ENCODE measurements at places on chromosomes 1 and 21. TPM values are rescaled to one million over a fixed set of nuclear protein-coding genes. Genes with fewer than 3 reads are reported as not detected.

DNA sequence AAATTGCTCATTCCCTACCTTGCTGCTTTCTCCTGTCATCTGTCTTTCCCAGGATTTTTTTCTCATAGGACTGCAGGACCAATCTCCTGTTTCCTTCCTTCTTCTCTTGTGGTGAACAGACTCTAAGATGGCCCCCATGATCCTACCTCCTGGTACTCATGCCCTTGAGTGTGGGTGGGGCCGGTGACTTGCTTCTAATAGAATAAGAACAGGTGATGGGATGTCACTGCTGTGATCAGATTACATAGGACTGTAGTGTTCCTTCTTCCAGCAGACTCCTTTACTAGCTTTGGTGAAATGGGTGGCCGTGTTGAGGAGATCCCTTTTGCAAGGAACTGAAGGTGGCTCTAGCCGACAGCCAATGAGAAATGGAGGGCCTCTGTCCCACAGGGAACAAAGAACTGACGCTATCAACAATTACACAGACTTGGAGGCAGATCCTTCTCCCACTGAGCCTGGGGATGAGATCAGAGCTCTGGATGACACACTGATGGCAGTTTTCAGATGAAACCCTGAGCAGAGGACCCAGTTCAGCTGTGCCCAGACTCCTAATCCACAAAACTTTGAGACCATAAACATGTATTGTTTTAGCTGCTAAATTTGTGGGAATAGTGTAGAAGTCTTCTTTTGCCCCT lies 7.5 kb downstream of the GSTM3 start:
- no peak for DNase-seq

- no peak for DNase-seq
These were observed 34.4 kb downstream of the HHAT start for GRCh38 chr1:210363119-210363518.

- DNase-seq = no peak
These were observed 36.0 kb downstream of the UBE4B start for GRCh38 chr1:10068605-10069294.

DNA sequence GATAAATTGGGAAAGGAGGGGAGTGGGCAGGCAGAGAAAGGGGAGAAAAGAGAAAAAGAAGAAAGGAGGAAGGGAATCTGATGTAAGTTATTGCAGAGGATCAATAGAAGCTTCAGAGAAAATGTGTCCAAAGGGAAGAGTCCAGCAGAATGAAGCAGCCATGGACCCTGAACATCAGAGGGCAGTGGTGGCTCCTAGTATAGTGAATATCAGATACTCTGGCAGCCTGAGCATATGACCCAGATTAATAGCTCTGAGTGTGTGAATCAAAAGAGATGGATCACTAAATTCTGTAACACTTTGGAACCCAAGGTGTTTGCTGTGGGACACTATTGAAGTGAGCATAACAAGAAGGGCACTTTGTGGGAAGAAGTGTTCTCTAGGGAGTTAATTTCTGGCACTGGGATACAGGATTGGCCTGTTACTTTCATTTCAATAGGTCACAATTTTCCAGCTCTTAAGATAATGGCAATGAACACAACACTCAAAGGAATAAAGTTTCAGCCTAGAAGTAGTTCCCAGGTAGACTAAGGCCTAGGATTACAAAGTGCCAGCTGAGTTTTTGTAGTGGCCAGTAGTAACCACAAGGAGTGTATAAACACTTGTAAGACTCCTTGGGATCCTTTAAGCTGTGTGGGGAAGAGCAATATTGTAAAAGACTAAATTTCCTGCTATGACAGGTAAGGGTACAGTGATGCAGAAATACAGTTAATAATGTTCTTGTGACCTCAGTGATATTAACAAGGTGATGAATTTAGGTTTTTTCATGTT lies 164.5 kb upstream of the BEND5 start:
- DNase-seq = no peak

- no peak for DNase-seq
These were observed 12.4 kb downstream of the CFHR2 start for GRCh38 chr1:196955926-196956325.

- DNase-seq = no peak
These were observed 453.7 kb downstream of the TTLL7 start for GRCh38 chr1:83545066-83545862.

- DNase-seq = no peak
These were observed 23.7 kb downstream of the KCNC4 start for GRCh38 chr1:110233861-110234260.

DNA sequence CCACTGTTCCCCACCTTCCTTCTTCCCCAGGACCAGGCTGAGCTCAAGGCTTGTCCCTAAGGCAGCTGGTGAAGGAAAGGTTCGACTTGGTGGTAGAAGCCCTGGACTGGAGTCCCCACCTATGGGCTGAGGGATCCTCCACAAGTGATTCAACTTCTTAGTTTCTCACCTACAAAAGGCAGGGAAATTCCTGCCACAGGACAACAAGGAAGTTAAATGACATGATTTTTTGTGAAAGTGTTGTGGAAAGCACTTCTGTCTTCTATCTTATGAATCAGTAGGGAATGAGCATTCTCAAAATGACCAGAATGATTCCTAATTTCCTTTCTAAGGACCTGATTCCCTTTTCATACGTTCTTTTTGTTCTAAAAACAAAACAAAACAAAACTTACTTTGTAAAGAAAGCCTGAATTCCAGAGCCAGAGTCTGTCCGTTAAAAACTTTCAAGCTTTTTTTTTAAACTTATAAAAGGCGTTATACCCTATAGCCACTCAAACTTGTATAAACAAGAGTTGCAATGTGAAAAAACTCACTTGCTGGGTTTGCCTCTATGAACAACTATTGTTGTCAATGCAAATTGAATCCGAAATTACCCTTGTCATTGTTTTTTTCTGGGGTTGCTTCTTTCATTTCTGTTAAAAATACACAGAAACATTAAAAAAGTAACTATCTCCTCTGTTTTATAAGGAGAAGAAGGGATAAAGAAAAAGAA lies 12.2 kb downstream of the KCNJ15 start:
- no peak for DNase-seq

GRCh38 chr1:100344774-100345173 lies 7.5 kb upstream of the CDC14A start:
- no peak for DNase-seq

GRCh38 chr1:60425528-60425927 lies 352.0 kb upstream of the C1orf87 start:
- no peak for DNase-seq

GRCh38 chr1:155254714-155255242 lies 505 bp downstream of the ENTREP3 start:
- DNase-seq = no peak

- DNase-seq = no peak
These were observed 27.2 kb downstream of the CAPN2 start for GRCh38 chr1:223739366-223740037.

DNA sequence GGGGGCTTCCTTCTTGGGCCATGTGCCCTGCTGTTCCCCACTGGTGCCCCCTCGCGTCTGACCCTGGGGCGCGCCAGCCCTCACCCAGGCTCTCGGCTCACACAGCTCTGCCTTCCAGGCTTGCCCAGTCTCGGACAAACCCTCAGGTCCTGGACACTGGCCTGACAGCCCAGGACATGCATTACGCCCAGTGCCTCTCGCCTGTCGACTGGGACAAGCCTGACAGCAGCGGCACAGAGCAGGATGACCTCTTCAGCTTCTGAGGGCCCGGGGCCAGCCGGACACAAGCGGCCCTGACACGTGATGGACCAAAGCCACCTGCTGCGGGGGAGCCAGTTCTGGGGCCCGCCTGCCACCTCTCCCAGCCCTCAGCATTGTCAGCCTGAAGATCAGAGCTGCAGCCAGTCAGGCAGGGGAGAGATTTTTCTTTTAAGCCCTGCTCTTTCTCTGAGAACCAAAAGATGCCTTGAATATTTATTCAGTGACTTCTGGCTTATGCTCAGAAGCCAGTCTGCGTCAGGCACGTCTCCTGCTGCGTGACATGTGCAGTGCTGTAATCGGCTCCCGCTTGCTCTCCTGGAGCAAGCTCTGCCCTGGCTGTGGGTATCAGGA lies 23.4 kb downstream of the LDLRAP1 start:
- no peak for DNase-seq

DNA sequence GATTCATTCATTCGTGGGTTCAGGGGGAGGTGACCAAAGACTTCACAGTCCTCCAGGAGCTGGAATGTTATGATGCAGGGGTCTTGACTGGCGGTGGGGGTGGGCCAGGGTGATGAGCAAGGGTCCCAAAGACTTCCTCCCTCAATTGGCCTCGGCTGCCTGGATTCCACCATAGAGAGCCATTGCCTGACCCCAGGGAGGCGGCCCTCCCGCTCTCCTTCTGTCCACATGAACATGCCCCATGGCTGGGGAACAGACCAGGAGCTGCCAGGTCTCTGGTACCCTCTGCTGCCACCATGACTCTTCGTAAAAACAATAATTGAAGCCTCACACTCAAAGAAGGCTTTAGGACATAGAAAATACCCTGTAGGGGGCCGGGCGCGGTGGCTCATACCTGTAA lies 102.5 kb upstream of the CASZ1 start:
- DNase-seq = no peak

DNA sequence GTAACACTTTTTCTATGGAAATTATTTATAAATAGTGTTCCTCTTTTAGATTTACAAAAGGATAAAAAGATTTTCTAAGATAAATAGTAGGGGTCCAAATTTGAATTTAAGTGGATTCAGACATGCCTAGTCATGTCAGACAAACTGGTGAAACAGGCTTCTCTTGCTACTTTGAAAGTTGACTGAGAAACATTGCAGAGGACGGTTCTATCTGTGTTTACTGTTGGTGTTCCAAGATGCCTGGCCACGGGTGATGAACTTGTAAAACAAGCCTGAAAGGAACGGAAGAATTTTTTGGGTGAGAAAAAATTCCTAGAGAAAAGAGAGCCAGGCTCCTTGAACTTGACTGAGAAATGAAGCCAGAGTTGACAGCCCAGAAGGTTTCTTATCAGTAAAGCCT lies 2.2 kb downstream of the KRTAP19-1 start:
- no peak for DNase-seq

- DNase-seq = no peak
These were observed 146.8 kb upstream of the DPT start for GRCh38 chr1:168875831-168876230.

GRCh38 chr1:229942501-229942900 lies 124.5 kb upstream of the GALNT2 start:
- DNase-seq = no peak

DNA sequence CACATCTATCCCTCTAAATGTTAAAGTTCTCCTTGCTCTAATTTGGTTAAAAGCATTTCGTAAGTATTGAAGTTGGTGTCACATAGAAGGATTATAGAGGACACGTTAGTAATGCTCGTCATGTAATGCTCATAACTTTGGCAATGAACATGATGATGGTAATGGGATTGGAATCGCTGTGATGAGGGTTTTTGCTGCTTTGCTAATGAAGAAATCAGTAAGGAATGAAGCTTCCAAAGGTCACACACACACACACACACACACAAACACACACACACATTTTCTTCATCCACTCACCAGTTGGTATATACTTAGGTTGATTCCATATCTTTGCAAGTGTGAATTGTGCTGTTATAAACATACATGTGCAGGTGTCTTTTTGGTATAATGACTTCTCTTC lies 36.8 kb upstream of the ZNF648 start:
- no peak for DNase-seq

GRCh38 chr1:204285436-204286305 lies 71.9 kb upstream of the GOLT1A start:
- DNase-seq = no peak

DNA sequence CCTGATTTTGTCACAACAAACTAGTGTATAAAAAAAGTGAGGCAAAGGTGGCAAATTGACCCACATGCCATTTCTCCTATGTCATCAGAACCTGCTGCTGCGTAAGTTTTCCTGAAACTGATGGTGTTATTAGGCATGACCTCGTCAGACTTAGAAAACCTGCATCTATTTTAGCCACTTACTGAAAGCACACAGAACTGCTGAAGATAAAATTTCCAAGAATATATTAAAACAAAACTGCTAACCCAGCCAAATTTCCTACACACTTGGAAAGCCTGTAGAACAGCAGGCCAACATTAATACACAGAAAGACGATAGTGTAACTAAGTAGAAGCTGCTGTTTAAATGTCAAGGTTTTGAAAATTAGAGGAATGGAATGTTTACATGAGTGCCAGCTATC lies 674.5 kb upstream of the CXADR start:
- DNase-seq = no peak

DNA sequence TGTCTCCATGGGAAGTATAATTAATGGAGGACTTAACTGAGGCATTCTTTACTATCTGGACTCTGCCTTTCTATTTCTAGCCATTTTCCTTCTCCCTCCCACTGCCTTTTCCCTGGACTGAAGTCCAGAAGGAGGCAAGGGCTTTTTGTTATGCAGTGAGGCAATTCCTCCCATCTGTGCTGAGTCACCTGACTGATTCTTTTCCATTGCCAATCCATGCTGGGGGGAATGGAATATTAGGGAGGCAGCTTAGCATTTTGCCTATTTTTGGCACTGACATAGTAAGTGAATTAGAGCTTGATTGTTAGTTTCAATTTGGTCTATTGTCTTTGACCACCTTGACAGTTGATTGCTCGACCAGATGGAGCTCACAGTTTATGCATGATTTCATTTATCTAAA lies 1000.6 kb upstream of the PRMT6 start:
- no peak for DNase-seq

Gene PCP4L1
- 5.9 TPM for total RNA-seq

Gene UMODL1
- 0.08 TPM for total RNA-seq

Gene CLCA4
- total RNA-seq = not detected

Gene KRTAP8-1
- not detected for total RNA-seq

Gene FMO5
- 152 TPM for total RNA-seq

Gene ODF2L
- 4.2 TPM for total RNA-seq

Gene BSND
- 0.14 TPM for total RNA-seq

Gene KRTAP7-1
- total RNA-seq = not detected

Gene PDZK1
- 40.5 TPM for total RNA-seq

Gene TBX15
- 0.09 TPM for total RNA-seq

Gene ZSWIM5
- total RNA-seq = 1.7 TPM

Gene SVBP
- 21.4 TPM for total RNA-seq

Gene FAM163A
- total RNA-seq = not detected

Gene FNDC5
- total RNA-seq = 10.5 TPM

Gene CDCA8
- 0.25 TPM for total RNA-seq

Gene S100A3
- total RNA-seq = not detected
